ENCODE measurements at places on chromosomes 5 and 9.

GRCh38 chr9:88920645-88921044 is 70.6 kb upstream of the S1PR3 start:
- DNase-seq = no peak

- peak; percentile 99 for DNase-seq
Measured at GRCh38 chr5:149227168-149227826, 44.4 kb upstream of the AFAP1L1 start.

- no peak for DNase-seq
Measured at GRCh38 chr5:10439692-10440091, 2.0 kb upstream of the ROPN1L start.

DNA sequence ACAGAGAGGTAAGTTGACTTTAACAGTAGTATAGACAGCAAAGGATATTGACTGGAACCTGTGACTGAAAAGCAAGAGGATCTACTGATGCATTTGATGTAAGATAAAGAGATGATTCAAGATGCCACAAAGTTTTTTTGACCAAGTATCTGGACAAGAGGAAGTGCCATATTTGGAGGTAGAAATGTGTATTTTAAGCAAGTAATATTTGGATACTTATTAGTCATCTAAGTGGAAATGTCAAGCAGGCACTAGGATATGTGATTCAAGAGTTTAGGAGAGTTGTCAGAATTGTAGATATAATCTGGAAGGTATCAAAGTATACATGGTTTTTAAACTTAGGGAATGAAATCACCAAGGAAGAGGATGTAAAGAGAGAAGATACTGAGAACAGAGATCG is 686.1 kb upstream of the CHD1 start:
- DNase-seq = no peak

DNA sequence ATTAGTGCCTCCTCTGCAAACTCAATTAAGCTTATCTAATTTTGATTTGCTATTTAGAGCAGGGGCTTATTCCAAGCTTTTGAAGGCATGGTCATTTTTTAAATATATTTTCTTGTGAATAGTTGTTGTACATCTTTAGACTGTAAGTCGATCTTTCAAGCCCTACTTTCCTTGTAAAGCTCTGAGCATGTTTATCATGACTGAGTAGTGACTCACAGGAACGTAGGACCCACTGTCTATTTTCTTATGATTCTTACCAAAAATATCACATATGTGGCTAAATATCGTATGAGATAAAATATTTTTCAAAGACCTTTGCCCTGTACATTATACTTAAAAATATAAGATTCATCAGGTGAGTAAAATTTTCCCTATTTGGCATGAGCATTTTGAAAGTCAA is 440.4 kb upstream of the GRIN3A start:
- no peak for DNase-seq

DNA sequence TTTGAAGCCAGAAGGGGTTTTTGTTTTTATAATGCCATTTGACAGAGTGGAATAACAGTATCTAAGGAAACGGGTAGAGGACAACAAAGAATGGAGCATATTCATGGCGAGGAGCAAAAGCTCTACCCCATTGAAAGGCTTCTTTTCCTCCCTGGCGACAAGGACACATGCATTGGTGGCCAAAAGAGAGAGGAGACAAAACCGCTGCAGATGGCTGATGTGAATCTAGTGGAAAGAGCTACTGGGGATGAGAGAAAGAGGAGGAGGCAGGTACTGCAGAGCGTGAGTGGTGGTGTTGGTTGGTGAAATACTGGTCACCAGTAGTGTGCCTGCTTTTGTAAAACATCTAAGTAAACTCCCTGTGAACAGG is 491 bp downstream of the APC start:
- DNase-seq = peak; percentile 27

Measured in A172 (cell line).